Hepatocyte (in vitro differentiated cells): ENCODE measurements at places on chromosomes 6 and 20. TPM values are rescaled to one million over a fixed set of nuclear protein-coding genes. Genes with fewer than 3 reads are reported as not detected.

GRCh38 chr6:56851541-56852259 is 103.2 kb upstream of the BEND6 start:
- H3K4me3 ChIP-seq = peak overlapping the region; percentile 32
- H3K27ac ChIP-seq = peak overlapping the region; percentile 72
- H3K27me3 ChIP-seq = no peaks in the 10 kb centered on the region
- H3K4me1 ChIP-seq = no peaks in the 10 kb centered on the region
- peak; percentile 87 for DNase-seq

DNA sequence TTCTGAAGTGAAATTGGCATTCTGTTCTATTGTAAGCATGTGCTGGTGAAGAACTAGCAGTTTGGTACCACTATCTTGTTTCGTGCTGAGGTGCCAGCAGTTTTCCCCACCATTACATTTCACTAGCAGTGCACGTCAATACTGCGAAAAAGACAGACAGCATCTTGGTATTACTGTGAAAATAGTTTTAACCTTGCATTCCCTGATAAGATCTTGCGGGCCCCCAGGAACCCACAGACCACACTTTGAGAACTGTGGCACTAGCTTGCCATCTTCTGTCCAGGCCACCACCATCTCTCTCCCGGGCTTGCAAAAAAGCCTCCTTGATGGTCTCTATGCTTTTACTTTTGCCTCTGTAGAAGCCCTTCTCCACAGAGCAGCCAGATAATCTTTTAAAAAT is 185.7 kb downstream of the BACH2 start:
- H3K36me3 ChIP-seq = no peaks in the 10 kb centered on the region
- no peak overlapping the region for H3K4me3 ChIP-seq
- no peaks in the 10 kb centered on the region for H3K27me3 ChIP-seq
- no peak for DNase-seq

DNA sequence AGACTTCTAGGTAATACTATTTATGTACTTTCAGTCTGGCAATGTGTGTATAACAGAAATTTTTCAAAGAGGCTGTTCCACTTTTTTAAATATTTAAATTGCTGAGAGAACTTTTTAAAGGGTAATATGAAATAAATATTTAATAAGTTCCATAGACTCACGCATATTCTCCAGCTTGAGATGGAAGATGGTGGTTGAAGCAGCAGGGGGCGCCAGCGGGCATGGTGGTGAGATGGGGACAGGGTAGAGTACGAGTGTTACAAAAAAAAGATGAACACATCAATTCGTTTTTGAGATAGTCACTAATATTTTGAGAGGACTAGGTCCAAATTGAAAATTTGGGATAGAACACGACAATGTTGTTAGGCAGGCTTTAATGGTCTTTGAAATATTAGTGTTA is 68.4 kb downstream of the RSPO3 start:
- peak; percentile 24 for DNase-seq
- no peak overlapping the region for H3K4me3 ChIP-seq
- no peak overlapping the region for H3K27ac ChIP-seq
- H3K36me3 ChIP-seq = no peaks in the 10 kb centered on the region
- H3K27me3 ChIP-seq = no peaks in the 10 kb centered on the region
- no peaks in the 10 kb centered on the region for H3K4me1 ChIP-seq

DNA sequence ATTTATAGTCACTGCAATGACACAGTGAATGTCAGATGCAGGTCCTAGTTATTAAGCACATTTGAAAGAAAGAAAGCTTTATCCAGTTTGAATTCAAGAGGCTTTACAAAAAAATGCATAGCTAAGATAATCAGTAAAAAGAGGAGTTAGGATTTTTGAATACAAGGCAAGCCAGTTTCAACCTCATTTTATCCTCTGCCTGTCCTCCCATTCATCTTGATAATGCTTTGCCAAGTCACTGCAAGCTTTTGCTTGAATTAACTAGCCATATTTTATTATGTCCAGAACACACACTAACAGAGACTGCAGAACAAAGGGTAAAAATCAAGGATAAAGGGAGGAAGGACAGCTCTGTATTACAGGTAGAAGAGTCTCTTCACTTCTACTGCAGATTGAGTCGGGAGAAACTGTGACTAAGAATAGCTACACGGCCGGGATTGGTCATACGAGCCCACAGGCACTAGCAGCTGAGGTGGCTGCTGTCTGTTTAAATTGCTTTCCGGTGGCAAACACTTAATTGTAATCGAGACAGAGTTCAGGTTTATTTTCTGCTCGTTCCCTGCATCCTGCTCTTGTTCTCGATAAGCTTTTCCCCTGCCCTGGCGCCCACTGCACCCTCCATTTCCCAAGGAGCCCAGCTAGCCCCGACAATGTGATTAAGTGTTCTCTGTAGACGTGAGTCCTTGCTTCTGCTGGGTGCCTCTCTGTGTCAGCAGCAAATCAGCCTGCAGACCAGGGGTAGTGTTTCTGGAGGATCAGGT is 30.5 kb upstream of the AKAP12 start:
- no peaks in the 10 kb centered on the region for H3K27me3 ChIP-seq
- DNase-seq = peak; percentile 7
- no peak overlapping the region for H3K27ac ChIP-seq
- H3K4me1 ChIP-seq = peaks cover 7% of the 10 kb centered on the region

- no peaks in the 10 kb centered on the region for H3K27me3 ChIP-seq
- H3K4me1 ChIP-seq = no peaks in the 10 kb centered on the region
- peak; percentile 16 for DNase-seq
- H3K27ac ChIP-seq = peak overlapping the region; percentile 18
- H3K4me3 ChIP-seq = no peak overlapping the region
- H3K36me3 ChIP-seq = no peaks in the 10 kb centered on the region
These were observed 31.5 kb upstream of the TBC1D32 start for GRCh38 chr6:121365536-121366521.

- H3K36me3 ChIP-seq = no peaks in the 10 kb centered on the region
- no peak overlapping the region for H3K27ac ChIP-seq
- H3K4me3 ChIP-seq = no peak overlapping the region
- no peak for DNase-seq
- H3K4me1 ChIP-seq = no peaks in the 10 kb centered on the region
These were observed 47.2 kb downstream of the FILIP1 start for GRCh38 chr6:75446241-75446880.

DNA sequence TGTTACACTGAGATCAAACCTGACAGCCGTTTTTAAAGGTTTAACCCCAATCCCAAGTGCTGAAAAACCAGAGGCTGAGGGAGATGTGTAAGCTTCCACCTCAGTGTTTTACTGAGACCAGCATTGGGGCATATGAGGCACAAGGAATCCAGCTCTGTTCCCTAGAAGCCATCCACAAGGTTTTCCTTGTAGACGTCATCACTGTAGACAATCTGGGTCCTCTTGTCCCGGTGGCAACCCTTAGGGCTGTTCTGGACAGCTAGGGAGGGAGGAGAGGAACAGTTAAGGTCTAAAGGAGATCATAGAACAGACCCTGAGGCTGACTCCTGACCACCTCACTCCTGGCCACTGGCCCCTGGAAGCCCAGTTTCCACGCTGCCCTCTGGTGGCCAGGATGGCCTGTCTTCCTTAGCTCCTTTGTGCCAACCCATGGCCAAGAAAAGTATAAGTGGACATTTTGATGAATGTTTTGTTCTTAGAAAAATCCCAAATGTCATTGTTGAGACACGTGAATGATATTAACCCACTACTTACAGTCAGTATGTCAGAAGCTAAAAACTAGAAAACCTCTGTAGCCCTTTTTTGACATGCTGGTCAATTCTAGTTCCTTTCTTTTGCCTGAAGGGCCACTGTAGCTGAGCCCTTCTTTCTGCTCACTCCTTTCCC is 6.4 kb downstream of the CFB start:
- no peak overlapping the region for H3K4me3 ChIP-seq
- peak; percentile 82 for DNase-seq
- peak overlapping the region; percentile 20 for H3K27ac ChIP-seq
- no peaks in the 10 kb centered on the region for H3K27me3 ChIP-seq
- no peaks in the 10 kb centered on the region for H3K4me1 ChIP-seq

GRCh38 chr20:62506791-62507190 is 31.0 kb upstream of the GATA5 start:
- H3K27me3 ChIP-seq = no peaks in the 10 kb centered on the region
- DNase-seq = no peak
- no peak overlapping the region for H3K4me3 ChIP-seq
- no peak overlapping the region for H3K27ac ChIP-seq
- H3K4me1 ChIP-seq = no peaks in the 10 kb centered on the region
- H3K36me3 ChIP-seq = no peaks in the 10 kb centered on the region

DNA sequence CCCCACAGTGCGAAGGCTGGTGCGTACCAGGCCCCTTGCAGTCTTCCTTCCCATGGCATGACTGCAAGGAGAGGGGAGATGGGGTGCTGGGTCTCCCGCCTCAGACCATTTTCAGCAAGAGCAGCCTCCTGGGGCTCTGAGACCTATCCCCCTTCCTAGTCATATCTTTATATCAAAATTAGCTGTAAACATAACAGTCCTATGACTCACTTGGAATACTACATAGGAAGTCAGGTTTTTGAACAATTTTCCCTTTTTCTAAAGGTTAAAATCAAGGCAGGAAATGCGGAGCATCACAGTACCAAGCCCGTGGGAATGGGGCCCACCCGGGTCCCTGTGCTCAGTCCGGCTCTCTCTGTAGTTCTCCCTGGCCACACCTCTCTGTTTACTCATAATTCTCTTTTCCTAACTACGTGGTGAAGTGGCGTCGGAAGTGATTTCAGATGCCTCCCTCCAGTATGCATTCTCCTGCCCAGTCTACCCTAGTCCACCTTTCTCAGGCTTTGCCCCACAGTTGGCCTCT is 109.8 kb upstream of the TMEM170B start:
- H3K36me3 ChIP-seq = no peaks in the 10 kb centered on the region
- DNase-seq = no peak
- H3K27me3 ChIP-seq = no peaks in the 10 kb centered on the region
- no peak overlapping the region for H3K4me3 ChIP-seq

LGSN gene
- 4.1 and 6.1 TPM in 2 replicates for total RNA-seq

MYBL2 gene
- total RNA-seq = 2.4 and 3.5 TPM in 2 replicates

ZCCHC3 gene
- 27.4 and 30.0 TPM in 2 replicates for total RNA-seq

KHDC1 gene
- 4.3 and 6.9 TPM in 2 replicates for total RNA-seq

DNA sequence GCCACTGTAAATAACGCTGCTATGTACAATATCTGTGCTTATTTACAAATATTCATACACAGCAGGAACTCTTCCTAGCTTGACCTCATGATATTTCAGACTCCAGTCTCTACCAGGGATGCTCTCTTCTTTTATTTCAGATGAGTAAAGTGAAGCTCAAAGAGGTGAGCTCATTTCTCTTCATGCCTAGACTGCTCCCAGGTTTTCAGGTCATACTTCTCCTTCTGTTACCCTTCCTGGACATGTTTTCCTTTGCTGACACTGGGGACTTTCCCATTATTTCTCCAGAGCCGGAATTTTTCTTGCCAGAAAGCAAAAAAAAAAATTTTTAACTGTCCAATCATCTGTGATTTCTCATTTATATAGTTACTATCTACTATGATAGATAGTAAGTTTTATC is 147.2 kb upstream of the DST start:
- no peak overlapping the region for H3K27ac ChIP-seq
- no peaks in the 10 kb centered on the region for H3K27me3 ChIP-seq
- H3K4me3 ChIP-seq = no peak overlapping the region

TRMT6 gene
- total RNA-seq = 9.0 and 10.1 TPM in 2 replicates

GRCh38 chr6:37134036-37134395 is 35.9 kb upstream of the PIM1 start:
- peaks cover 74% of the 10 kb centered on the region for H3K4me1 ChIP-seq
- H3K4me3 ChIP-seq = no peak overlapping the region
- no peaks in the 10 kb centered on the region for H3K27me3 ChIP-seq
- H3K27ac ChIP-seq = peak overlapping the region; percentile 89
- H3K36me3 ChIP-seq = no peaks in the 10 kb centered on the region

- no peaks in the 10 kb centered on the region for H3K36me3 ChIP-seq
- H3K4me1 ChIP-seq = no peaks in the 10 kb centered on the region
- H3K27me3 ChIP-seq = no peaks in the 10 kb centered on the region
- DNase-seq = no peak
- no peak overlapping the region for H3K27ac ChIP-seq
These were observed 15.4 kb upstream of the CDYL start for GRCh38 chr6:4760773-4761172.

- peak; percentile 27 for DNase-seq
- no peaks in the 10 kb centered on the region for H3K27me3 ChIP-seq
- no peak overlapping the region for H3K4me3 ChIP-seq
- peak overlapping the region; percentile 84 for H3K27ac ChIP-seq
- H3K36me3 ChIP-seq = no peaks in the 10 kb centered on the region
These were observed 187.8 kb downstream of the MYLK4 start for GRCh38 chr6:2562721-2563451.

DNA sequence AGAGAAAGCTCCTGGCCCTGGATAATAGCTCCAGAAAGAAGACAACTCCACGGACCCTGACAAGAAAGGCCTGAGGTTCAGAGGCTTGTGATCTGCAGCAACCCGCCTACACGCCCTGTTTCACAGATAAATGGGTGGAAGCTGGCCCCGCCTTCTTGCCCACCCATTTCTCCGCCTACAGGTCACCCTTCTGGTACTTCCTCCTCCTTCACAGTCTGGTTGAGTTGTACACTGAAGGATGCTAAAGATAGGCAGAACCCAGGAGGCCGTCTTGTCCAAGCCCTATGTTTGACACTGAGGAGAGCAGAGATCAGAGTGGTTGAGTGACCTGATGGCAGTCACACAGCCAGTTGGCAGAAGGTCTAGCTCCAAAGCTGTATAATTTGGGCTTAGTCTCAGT is 34.2 kb upstream of the MDGA1 start:
- no peaks in the 10 kb centered on the region for H3K36me3 ChIP-seq
- no peak overlapping the region for H3K4me3 ChIP-seq
- DNase-seq = no peak
- H3K27ac ChIP-seq = no peak overlapping the region
- no peaks in the 10 kb centered on the region for H3K27me3 ChIP-seq

- DNase-seq = peak; percentile 11
- H3K27ac ChIP-seq = no peak overlapping the region
- no peaks in the 10 kb centered on the region for H3K36me3 ChIP-seq
These were observed 88.6 kb downstream of the LINC00237 start for GRCh38 chr20:21017528-21018085.

- peaks cover 12% of the 10 kb centered on the region for H3K4me1 ChIP-seq
- H3K36me3 ChIP-seq = no peaks in the 10 kb centered on the region
- H3K4me3 ChIP-seq = no peak overlapping the region
These were observed 34.2 kb downstream of the DTNBP1 start for GRCh38 chr6:15628499-15629131.

DNA sequence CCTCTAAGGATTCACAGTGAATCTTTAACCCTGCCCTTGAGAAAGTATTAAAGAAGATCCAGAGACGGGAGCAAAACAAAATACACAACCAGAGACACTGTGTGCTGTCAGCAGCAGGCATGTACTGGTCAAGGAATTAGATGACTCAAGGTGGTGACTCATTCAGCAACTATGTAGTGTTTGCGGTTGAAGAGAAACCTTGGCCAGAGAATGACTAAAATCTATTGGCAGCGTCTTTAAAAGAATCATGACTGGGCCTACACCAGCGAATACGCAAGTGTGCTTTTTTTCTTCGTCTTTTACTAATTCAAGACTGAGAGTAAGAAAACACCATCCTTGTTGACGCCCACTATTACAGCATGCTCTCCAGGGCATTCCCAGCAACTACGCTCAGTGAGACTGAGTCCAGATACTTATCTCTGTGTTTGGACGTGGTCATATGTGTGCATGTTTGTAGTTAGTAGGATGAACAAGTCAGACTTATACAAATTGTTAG is 72.4 kb upstream of the BACH2 start:
- H3K36me3 ChIP-seq = no peaks in the 10 kb centered on the region
- H3K4me1 ChIP-seq = peaks cover 5% of the 10 kb centered on the region
- peak overlapping the region; percentile 82 for H3K27ac ChIP-seq
- no peak overlapping the region for H3K4me3 ChIP-seq
